Activated T-helper 1 cell treated with Interleukin-2 at 50 U/mL for 16 hours (primary cell): ENCODE measurements at places on chromosomes 2 and 18.

DNA sequence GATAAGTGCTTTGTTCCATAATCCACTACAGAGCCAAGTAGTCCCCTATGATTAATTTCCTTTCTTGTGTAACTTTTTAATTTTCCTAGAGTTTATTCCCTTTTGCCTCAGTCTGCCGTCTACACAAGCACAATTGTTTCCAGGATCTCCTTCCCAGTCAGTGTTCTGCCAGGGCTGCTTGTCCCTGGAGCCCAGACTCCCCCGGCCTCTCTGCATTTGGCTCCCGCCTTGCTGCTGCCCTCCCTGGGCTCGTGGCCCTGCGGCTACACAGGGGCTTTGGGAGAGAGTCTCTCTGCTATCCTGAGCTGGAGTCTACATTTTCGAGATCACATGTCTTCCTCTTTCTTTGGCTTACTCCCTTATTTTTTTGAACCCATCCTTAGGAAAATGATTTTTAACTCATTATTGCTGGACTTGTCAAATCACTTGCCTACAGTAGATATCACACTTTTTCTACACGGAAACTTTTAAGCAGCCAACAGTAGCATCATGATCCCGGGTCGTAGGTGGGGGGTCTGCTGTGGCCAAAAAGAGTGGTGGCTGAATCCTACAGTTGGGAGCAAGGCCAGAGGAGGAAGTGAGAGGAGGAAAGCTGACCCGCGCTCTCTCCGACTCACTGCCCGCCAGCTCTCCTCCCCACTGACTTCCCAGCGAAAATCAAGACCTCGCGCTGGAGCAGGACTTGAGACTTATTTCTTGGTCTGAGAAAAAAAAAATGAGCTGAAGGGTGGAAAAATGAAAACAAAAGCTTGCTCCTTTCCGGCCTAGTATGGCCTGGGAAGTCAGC lies 9.4 kb downstream of the FBLN7 start:
- DNase-seq, result no peak

GRCh38 chr2:239035361-239035814 lies 187.5 kb downstream of the TWIST2 start:
- DNase-seq, result peak; percentile 43

DNA sequence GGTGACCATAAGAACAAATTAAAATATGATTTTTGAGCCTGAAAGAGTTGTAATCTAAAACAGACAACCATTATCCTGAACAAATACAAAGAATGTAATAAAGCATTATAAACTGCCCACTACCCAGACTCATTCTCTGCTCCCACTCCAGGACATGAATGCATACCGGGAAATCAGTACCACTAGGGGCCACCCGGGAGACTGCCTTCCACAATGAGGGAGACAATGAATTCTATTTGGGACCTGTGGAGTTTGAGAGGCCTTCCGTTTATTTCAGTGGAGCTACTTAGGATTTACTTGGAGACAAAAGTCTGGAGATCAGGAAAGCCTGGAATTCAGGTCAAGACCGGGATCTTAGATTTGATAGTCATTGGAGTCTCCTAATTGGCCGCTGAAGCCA lies 50.0 kb downstream of the NAB1 start:
- DNase-seq, result no peak

GRCh38 chr2:216571909-216572513 lies 61.2 kb upstream of the IGFBP2 start:
- DNase-seq, result no peak

DNA sequence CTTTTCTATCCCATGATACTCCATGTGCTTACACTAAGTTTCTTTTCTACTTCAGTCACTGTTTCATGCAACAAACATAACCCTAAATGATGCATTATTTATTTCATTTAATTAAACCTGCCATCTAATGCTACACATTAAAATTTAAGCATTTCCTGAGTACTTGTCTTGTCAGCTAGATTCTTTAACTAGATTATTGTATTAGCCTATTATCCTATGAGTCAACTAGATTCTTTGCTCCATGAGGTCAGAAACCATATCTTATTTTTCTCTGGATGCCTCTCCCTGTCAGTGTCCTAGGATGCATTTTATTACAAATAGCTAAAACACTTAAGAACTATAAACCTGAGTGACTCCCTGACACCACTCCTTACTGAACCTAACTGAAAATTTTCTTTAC lies 652.4 kb downstream of the SLC4A3 start:
- no peak for DNase-seq

DNA sequence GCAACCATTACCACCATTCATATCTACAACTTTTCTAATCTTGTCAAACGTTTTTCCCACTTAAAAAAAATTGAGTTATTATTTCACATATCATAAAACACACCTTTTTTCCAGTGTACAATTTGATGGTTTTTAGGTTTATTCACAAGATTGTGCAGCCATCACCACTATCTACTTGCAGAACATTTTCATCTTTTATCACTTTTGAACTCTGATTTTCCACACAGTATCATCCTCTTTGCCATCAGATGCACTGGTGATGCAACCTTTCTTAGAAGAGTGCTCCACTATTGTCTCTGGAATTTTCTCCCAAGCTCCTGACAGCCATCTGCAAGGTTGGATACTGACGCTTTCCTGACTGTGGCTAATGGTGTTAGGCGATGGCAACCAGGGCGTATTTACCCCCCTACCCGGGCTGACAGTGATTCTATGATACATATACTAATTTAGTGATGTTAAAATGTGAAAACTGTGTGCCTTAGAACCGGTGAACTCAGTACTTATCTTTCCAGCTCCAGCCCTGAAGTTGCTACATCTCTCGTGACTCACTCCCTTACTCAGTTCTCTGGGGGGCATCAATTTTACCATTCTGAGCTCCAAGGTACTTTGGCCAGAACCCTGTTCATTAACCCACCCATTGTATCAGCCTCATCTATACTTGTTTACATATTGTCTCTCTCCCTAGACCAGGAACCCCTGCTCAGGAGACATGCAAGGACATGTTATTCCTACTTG lies 105.4 kb upstream of the SPRED2 start:
- DNase-seq, result no peak

DNA sequence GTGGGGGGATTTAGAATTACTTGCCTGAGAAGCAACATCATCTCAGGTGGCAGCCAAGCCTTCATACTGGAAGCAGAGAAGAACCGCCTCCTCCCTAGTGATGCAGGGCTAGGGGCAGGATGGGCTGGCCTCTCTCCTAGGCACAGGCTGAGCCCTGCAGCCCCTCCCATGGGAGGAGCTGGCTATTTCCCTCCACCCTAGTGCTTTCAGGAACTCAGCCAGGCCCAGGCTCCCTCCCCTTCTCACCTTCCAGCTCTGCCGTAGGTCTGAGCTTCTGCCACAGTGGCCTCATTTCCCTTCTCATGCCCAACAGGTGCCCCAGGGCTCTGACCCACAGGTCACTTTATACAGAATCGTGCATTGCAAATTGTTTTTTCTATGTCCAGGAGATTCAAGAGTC lies 31.0 kb downstream of the CENPA start:
- DNase-seq, result no peak

DNA sequence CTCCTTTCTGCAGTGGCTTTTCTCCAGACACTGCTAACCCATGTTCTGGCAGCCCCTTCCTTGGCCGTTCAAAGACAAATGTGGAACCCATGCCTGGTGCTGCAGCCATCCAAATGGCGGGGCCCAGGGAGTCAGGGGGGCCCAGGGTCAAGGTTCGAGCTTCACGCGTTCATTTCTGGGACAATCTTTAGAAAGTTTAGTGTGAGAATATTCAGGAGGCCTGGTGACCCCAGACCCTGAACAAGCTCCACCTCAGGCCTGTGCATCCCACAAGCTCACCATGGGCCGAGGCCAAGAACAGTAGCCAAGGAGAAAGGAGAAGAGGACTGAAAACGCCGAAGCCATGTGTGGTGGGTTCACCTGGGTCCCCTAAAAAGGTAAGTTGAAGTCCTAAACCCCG lies 54.4 kb downstream of the ANKMY1 start:
- DNase-seq, result no peak

- DNase-seq, result no peak
Observed at GRCh38 chr2:20501974-20502373, 55.1 kb downstream of the RHOB start.

- DNase-seq, result no peak
Observed at GRCh38 chr2:154329510-154329909, 369.0 kb upstream of the KCNJ3 start.

- no peak for DNase-seq
Observed at GRCh38 chr2:33001823-33002222, 55.1 kb downstream of the LTBP1 start.

DNA sequence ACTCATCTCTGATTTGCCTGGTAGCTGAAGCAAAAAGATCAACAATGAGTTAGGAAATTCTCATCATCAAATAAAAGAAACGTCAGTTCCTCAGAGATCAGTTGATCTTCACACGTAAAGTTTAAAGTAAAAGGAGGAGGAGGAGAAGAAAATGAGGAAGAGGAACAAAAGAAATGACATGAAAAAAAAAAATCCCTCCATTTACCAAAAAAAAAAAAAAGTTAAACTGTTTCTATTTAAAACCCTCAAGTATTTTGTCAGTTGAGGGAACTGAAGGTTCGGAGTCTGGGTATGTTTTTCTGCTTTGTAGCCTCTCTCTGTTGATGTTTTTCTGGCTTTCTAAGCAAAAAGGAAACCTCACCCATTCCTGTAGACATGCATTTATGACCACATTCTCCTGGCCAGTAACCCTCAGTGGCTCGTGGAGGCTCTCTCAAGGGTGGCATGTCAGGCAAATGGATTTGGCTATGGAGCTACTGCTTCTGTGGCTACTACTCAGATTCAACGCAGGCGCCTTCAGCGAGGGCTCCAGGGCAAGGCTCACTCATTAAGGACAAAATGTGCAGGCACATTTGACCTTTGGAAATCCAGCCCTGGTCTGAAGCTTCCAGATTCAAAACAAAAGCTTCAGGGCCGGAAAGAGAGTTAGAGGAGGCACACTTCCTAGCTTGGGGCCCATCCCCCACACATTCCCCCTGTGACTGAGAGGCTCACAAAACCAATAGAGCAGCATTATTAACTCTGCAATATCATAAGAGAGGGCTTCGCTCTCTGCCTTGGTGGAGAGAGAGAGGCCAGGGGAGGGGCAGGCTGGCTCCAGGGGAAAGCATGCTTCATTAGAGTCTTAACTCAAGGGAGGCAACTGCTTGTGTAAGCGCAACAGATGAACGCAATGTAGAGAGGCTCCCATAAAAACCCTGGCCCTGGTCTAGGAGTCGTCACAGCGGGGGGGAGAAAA lies 22.3 kb downstream of the KLF7 start:
- DNase-seq, result peak; percentile 36

GRCh38 chr2:48927355-48927754 lies 171.8 kb upstream of the LHCGR start:
- DNase-seq, result no peak

DNA sequence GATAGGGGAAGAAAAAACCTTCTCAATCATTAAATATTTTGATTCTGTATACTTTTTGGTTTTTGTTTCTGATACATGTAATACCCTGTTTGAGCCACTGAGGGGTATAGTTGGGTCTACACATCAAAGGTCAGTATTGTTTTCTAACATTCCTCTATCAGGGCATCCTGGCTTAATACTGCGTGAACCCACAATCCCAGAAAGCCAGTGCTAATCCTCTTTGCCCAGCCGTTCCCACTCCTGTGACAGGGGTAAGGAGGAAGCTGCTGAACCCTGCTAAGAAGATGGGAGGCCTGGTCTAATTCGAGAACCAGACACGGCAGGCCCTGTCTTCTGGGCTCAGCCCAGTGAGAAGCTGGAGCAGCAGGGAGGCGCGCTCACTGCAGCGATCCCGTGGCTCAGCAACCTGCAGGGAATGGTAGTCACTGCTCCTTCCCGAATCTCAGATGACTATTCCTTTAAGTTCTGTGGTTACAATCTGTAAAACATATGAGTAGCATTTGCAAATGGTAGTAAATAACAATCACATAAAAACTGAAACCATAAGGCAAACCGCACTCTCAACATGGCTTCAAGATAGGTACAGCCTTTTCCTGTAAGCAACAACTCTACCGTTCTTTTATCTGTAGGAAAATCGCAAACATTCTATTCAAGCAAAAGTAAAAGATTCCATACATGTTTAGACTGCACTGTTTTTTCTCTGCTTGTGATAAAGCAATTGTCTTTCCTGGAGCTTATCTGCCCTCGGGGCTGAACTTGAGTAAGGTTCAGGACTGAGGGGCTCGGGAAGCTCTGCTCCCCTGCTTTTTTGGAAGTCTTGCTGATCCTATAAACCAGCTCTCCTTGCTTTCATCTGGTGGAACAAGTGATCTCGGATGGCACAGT lies 87.0 kb downstream of the EPB41L3 start:
- DNase-seq, result no peak

GRCh38 chr18:52287151-52287550 lies 52.8 kb upstream of the DCC start:
- no peak for DNase-seq

GRCh38 chr2:18788592-18788991 lies 199.2 kb upstream of the NT5C1B start:
- no peak for DNase-seq

GRCh38 chr18:3405713-3406112 lies 44.3 kb upstream of the TGIF1 start:
- DNase-seq, result no peak

GRCh38 chr18:37019157-37019827 lies 190.4 kb downstream of the KIAA1328 start:
- no peak for DNase-seq

DNA sequence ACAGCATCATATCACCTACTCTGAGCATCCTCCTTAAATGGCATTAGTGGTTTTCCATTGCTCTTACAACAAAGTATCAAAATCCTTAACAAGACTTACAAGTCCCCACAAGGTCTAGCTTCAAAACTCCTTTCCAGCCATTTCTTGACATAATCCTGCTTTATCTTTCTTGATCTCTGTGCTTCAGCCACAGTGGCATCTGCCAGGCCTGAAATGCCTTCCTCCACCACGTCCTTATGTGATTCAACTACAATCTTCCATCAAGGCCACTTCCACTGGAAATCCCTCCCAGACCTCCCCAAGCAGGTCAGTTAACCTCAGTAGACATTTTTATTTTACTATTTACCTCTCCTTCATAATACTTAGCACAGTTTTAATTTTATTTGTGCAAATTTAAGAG lies 83.8 kb upstream of the CCDC150 start:
- no peak for DNase-seq

GRCh38 chr2:128402911-128403670 lies 84.4 kb upstream of the HS6ST1 start:
- DNase-seq, result no peak

GRCh38 chr2:184677171-184677570 lies 78.8 kb downstream of the ZNF804A start:
- no peak for DNase-seq
